GM23338 (cell line): ENCODE measurements at places on chromosomes 1 and 21. TPM values are rescaled to one million over a fixed set of nuclear protein-coding genes. Genes with fewer than 3 reads are reported as not detected.

- DNase-seq: peak; percentile 68
These were observed 577 bp downstream of the RAB3GAP2 start for GRCh38 chr1:220271706-220272046.

DNA sequence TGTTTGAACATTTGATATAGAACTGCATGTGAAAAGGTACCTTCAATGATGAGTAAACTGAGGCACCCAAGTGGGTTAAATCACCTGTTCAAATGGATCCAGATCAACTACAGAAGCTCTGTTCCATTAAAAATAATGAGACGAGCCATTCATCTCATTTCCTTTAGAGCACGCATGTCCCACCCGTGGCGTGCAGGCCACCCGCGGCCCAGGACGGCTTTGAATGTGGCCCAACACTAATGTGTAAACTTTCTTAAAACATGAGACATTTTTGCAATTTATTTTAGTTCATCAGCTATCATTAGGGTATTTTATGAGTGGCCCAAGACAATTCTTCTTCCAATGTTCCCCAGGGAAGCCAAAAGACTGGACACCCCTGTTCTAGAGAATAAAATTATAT, 381.6 kb downstream of the DSCAM start:
- no peak for DNase-seq

GRCh38 chr1:93713341-93713740, 31.7 kb upstream of the BCAR3 start:
- DNase-seq: no peak

GRCh38 chr21:35208810-35209517, 159.9 kb upstream of the RUNX1 start:
- no peak for DNase-seq

Gene S100A4
- polyA plus RNA-seq: 34.6 and 36.0 TPM in 2 replicates

DNA sequence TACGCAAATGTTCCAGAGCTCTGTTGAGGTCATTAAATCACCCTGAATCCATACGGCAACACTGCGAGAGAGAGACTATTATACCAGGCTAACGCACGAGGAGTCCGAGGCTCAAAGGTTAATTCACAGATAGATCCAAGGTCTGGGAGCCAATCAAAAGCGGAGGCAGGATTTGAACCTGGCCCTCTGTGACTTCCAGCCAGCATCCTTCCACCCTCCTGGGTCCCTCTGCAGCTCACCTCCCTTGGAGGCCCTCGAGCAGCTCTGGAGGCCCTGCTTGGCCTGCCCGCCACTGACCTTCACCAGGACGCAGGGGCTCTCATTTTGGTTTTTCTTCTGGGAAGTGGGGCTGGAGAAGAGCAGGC, 42.1 kb downstream of the KIAA1614 start:
- no peak for DNase-seq

Gene SDC3
- 5.2 and 5.8 TPM in 2 replicates for polyA plus RNA-seq

Gene ANGPTL3
- polyA plus RNA-seq: 0.10 and 0.16 TPM in 2 replicates

DNA sequence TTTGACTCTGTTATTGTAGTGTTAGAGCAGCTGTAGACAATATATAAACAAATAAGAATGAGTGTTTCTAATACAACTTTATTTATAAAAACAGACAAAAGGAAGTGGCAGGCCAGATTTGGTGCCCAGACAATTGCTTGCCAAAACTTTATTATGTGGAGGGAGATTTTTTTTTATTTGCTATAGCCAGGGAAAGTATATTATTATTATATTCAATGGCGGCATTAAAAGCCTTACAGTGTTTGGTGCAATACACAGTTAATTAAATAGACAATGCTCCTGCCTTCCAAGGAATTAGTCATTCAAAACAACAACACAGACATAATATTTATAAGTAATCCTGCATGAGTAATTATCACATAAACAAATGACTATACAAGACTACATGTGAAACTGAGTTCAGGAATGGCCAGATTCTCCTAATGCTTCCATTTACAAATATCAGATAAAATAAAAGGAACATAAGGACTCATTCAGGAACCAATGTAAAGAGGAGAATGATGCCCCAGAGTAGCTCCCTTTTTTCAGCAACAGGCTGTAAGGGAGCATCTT, 10.6 kb upstream of the RC3H1 start:
- DNase-seq: no peak

GRCh38 chr1:207097871-207098324, 6.1 kb upstream of the C4BPA start:
- DNase-seq: no peak

Gene NME7
- 48.5 and 65.2 TPM in 2 replicates for polyA plus RNA-seq
